A549 treated with DMSO at 1 μM for 4 hours (cell line): ENCODE measurements at places on chromosomes 6 and 20. TPM values are rescaled to one million over a fixed set of nuclear protein-coding genes. Genes with fewer than 3 reads are reported as not detected.

Gene CRIP3
- 0.45 to 0.83 TPM (median 0.58 TPM) in 5 replicates for total RNA-seq

Gene WFDC2
- total RNA-seq = 0.15 to 0.19 TPM in 2 of 5 replicates, not detected in the others

Gene APOM
- total RNA-seq = 2.8 to 3.8 TPM (median 3.2 TPM) in 5 replicates

Gene RAD21L1
- total RNA-seq = 0.05 to 0.12 TPM in 2 of 5 replicates, not detected in the others

Gene TSBP1
- total RNA-seq = not detected in 5 replicates

Gene PARD6B
- 2.7 to 4.6 TPM (median 3.1 TPM) in 5 replicates for total RNA-seq

Gene LY6G6C
- 0.12 to 0.20 TPM in 2 of 5 replicates, not detected in the others for total RNA-seq

Gene TAGAP
- total RNA-seq = not detected in 5 replicates

Gene SDCBP2
- 0.79 to 1.1 TPM (median 0.99 TPM) in 5 replicates for total RNA-seq

Gene SMPD2
- total RNA-seq = 11.2 to 16.5 TPM (median 15.6 TPM) in 5 replicates

Gene APCDD1L
- 0.05 to 0.07 TPM (median 0.05 TPM) in 3 of 5 replicates, not detected in the others for total RNA-seq

Gene DLK2
- total RNA-seq = 3.5 to 6.8 TPM (median 6.4 TPM) in 5 replicates

Gene RSPO3
- 116 to 130 TPM (median 127 TPM) in 5 replicates for total RNA-seq

Gene EDEM2
- total RNA-seq = 47.4 to 49.0 TPM (median 48.2 TPM) in 5 replicates

Gene FAM184A
- 0.07 TPM in 1 of 5 replicates, not detected in the others for total RNA-seq

Gene ANKRD6
- total RNA-seq = 1.4 to 2.9 TPM (median 2.2 TPM) in 5 replicates

Gene VGLL2
- total RNA-seq = not detected in 5 replicates

Gene C20orf202
- 0.05 TPM in 1 of 5 replicates, not detected in the others for total RNA-seq

Gene EEF1A2
- total RNA-seq = 128 to 177 TPM (median 145 TPM) in 5 replicates

Gene MCCD1
- not detected in 5 replicates for total RNA-seq

Gene GSTA4
- 7.5 to 9.5 TPM (median 9.2 TPM) in 5 replicates for total RNA-seq

Gene HLA-DRB5
- total RNA-seq = not detected in 5 replicates

Gene TNF
- 0.10 to 0.22 TPM (median 0.11 TPM) in 3 of 5 replicates, not detected in the others for total RNA-seq
